ENCODE measurements at places on chromosomes 13 and 19.

DNA sequence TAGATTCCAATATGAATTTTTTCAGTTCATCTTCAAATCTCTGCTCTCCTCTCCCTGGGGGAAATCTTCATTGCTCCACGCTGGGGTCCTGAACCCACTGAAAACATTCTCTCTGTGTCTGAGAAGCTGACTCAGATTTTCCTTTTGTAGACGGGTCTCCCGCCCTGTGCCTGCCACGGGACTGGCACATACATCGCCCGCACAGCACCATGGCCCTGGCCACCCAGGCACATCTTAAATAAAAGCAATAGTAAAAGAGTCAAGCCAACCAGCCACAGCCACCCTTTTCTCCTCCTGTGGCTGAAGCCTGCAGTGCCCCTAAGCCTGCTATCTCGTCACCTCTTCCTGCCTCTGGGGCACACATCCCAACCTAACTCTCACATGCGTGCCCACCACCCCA, 301.2 kb downstream of the ZNF536 start:
- no peak for ATAC-seq

- ATAC-seq: peak; percentile 2
Measured at GRCh38 chr19:1073956-1074517, 7.1 kb downstream of the ARHGAP45 start.

GRCh38 chr19:48608798-48609263, 2.3 kb downstream of the SPACA4 start:
- peak; percentile 31 for ATAC-seq

DNA sequence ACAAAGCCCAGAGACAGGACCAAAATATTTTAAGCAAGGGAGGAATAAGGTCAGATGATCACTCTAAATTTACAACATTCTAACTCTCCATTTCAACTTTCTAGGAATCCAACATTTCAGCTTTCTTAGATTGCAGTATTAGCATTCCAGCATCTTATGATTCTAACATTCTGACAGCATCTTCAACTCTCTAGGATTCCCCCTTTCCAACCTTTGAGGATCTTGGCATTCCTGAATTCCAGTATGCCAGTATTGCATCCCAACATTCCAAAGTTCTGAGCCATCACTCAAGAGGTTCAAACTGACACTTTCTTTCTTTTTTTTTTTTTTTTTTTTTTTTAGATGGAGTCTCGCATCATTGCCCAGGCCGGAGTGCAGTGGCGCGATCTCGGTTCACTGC, 13.8 kb downstream of the TGFB1 start:
- ATAC-seq: no peak

DNA sequence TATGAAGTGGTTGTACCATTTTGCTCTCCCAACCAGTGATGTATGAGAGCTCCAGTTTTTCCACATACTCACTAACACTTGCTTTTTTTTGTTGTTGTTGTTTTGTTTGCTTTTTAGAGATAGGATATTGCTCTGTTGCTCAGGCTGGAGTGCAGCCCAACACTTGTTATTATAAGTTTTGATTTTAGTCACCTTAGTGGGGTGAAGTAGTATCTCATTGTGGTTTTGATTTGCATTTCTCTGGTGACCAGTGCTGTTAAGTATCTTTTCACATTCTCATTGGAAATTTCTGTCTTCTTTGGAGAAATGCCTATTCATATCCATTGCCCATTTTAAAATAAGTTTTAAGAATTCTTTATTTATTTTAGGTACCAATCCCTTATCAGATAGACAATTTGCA, 31.3 kb downstream of the CYP4F22 start:
- no peak for ATAC-seq

- no peak for ATAC-seq
Measured at GRCh38 chr13:108326309-108326708, 56.8 kb downstream of the TNFSF13B start.

DNA sequence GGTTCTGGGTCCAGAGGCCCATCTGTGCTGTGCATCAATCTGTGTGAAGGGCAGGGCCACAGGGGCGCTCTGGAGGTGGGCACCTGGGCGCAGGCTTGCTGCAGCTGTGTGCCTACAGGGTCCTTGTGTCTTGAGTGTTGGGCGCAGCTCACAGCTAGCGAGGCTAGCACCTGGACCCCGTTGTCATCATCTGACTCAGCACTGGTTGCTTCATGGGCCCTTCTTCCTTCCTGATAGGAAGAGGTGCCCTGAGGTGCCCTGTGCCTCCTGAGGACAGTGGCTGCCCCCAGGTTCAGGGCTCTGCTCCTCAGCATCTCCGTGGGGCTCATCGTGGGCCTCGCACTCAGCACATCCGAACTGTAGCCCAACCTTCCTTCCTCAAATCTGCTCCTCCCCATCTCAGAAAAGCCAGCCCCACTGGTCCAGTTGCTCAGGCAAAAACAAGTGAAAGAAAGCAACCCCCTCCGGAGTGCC, 54.8 kb downstream of the GATAD2A start:
- no peak for ATAC-seq

DNA sequence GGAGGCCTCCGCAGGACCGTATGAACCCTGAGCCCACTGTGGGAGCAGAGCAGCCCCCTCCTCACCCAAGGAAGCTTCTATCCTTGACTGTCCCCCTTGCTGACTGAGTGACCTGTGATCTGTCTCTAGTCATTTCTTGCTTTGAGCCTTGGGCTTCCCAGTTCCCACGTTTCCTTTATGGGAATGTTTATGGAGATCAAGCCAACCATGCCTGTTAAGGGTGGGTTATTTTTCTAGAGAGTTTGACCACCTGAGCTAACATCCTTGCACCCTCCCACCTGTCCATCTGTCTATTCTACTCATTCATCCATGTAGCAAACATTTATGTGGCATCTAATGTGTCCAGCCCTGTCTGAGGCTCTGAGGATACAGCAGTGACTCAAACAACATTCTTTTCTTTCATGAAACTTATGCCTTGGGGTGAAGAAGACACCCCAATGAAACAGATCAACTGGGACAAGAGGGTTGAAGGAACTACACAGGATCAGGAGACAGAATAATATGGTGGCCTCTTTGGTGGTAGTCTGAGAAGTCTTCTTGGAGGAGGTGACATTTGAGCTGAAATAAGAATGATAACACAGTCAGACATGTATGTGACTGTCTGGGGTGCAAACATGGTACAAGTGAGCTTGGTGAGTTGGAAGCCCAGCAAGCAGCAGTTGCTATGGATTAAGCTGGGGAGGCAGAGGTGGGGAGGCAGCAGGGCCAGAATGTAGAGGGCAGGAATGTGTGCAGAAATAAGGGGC, 30.5 kb downstream of the CERS4 start:
- no peak for ATAC-seq

GRCh38 chr13:50379584-50379983, 364.3 kb downstream of the KCNRG start:
- ATAC-seq: no peak

GRCh38 chr13:91661692-91662490, 263.5 kb downstream of the GPC5 start:
- ATAC-seq: no peak

GRCh38 chr19:6354098-6354674, 7.1 kb upstream of the CLPP start:
- no peak for ATAC-seq

- ATAC-seq: no peak
Measured at GRCh38 chr19:40625406-40626120, 24.4 kb downstream of the LTBP4 start.

DNA sequence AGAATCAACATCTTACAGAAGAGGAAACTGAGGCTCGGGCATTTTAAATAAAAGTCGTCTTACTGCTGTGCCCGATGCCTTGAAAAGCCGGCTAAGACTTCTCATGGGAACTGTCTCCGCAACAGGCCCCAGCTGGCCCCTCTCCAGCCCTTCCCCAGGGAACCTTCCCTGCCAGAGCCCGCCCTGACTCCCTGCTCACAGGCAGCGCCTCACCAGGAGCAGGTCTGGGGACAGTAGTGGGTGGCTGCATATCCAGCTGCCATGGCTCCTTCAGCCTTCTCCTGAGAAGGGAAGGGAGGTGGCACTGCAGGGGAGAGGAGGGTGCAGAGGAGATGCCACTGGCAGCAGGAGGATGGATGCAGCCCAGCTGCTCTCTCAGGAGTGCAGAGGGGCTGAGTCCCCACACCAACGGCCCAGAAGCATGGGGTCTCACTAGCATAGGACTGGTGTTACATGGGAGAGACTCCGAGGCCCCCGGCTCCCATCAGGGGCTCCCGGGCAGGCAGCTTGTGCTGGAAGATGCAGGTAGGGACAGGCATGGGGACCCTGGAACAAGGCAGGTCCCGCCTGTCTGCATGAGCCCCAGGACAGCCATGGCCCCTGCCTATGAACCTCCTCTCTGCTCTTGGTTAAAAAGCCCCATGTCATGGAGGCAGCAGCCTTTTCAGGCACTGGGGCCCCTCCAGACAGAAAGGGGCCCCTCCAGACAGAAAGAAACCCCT, 216.4 kb upstream of the SGCG start:
- no peak for ATAC-seq

GRCh38 chr13:113915012-113915763, 51.3 kb upstream of the GAS6 start:
- ATAC-seq: no peak

DNA sequence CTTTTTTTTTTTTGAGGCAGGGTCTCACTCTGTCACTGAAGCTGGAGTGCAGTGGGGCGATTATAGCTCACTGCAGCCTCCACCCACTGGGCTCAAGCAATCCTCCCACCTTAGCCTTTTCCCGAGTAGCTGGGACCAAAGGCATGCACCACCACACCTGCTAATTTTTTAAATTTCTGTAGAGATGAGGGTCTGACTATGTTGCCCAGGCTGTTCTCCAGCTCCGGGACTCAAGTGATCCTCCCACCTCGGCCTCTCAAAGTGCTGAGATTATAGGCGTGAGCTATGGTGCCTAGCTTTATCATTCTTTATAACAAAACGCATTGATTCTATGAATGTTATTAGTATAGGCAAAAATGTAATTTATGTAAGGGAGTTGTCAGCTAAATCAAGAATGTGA, 17.9 kb upstream of the LYPD3 start:
- ATAC-seq: no peak

- peak; percentile 35 for ATAC-seq
Measured at GRCh38 chr19:32104153-32104849, 241.1 kb upstream of the ZNF507 start.

GRCh38 chr19:23377276-23377675, 18.0 kb downstream of the ZNF91 start:
- no peak for ATAC-seq

- no peak for ATAC-seq
Measured at GRCh38 chr13:105341256-105341655, 1194.2 kb downstream of the EFNB2 start.

GRCh38 chr19:36377541-36378178, 1.3 kb downstream of the ZFP14 start:
- no peak for ATAC-seq

- no peak for ATAC-seq
Measured at GRCh38 chr13:49020328-49020727, 44.6 kb downstream of the FNDC3A start.

Data from esophagus mucosa (tissue), 1 donor.